Activated CD4-positive, alpha-beta T cell treated with anti-CD3 and anti-CD28 coated beads, Interleukin-2, amount 10 ng/mL, durations not matched to agents 7 days and 5 days (primary cell): ENCODE measurements at places on chromosomes 7 and 10. TPM values are rescaled to one million over a fixed set of nuclear protein-coding genes. Genes with fewer than 3 reads are reported as not detected.

DNA sequence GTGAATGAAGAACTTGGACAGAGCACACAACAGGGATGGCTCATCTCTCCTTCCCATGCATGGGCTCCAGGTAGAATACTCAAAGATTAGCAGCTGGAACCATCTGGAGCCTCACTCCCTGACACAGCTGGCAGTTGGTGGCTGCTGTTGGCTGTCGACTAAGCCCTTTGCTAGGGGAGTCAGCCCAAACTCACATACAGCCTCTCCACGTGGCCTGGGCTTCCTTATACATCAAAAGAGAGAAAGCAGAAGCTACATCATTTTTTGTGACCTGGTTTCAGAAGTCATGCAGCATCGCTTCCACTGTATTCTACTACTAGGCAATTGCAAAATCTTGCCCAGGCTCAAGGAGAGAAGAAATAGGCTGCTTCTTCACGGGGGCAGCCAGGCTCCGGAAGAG, 24.4 kb downstream of the ASNS start:
- no peak for DNase-seq

ABCC2 gene
- total RNA-seq = 1.0 TPM

GRCh38 chr10:7436490-7437100, 25.8 kb upstream of the SFMBT2 start:
- no peak for DNase-seq

- DNase-seq = no peak
These were observed 39.7 kb upstream of the TEX47 start for GRCh38 chr7:88835147-88835728.

COL1A2 gene
- 0.06 TPM for total RNA-seq

GRCh38 chr10:69363666-69364065, 53.1 kb downstream of the TACR2 start:
- no peak for DNase-seq

DNA sequence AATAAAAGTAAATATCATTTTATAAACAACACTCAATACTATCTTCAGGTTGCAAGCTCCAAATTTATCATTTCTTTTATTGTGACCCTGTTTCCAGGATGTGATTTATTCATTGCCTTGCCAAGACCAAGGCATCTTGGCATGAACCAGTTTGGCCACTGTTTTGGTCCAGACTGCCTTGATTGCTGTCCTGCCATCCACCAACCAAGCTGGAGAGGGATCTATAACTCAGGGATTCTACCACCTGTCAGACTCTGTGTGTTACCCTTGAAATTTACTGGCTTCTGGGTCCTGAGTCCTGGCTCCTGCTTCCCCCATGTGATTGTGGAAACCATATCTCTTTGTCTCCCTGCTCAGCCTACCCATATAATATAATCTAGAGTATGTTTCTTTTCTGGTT, 343.0 kb downstream of the GPAM start:
- no peak for DNase-seq

DNA sequence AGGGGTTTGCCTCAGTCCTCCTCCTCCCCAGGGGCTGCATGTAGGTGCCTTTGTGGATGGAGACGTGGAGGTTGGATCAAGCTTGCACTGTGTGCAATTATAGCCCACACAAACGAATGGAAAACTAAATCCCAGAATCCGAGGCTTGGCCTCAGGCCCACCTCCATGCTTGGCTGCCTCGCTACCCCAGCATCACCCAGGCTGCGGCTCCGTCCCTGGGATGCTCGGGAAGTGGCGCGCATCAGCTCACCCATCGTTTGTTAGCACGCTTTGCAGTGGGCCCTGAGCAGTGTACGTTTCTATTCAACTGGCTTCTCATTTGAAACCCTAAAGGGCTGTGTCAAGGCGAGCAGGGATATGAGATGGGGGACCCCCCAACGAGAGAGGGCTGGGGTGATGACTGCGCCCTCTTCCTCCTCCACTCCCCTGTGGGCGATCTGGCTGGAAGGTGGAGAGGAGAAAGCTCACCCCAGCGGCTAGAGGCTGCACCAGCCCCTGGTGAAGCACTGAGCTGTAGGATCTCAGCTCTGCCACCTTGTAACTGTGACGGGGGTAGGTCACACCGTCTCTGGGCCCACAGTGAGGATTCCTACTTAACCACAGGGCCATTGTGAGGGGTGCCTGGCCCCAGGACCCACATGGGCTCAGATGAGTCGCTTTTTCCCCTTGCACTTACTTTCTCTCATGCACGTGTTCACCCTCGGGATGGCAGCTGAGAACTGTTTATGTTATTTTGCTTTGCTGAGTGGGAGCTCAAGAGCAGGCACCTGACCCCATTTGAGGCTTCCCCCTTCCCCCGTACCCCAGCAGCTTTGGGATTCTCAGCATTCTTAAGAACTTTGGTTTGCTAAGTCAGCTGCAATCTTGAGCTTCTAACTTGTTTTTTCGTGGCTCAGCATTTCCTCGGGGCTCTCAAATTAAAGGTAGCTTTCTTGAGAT, 12.7 kb upstream of the BTBD16 start:
- no peak for DNase-seq
